A549 treated with dexamethasone at 1 μM for 4 hours (cell line): ENCODE measurements at places on chromosomes 2 and 18. TPM values are rescaled to one million over a fixed set of nuclear protein-coding genes. Genes with fewer than 3 reads are reported as not detected.

Gene IL37
- 0.23 TPM in 1 of 5 replicates, not detected in the others for total RNA-seq

Gene IL1R2
- 0.91 to 2.1 TPM (median 1.3 TPM) in 5 replicates for total RNA-seq

Gene TMEM237
- total RNA-seq: 16.3 to 21.5 TPM (median 20.6 TPM) in 5 replicates

Gene DCC
- not detected in 5 replicates for total RNA-seq

Gene PROC
- 3.5 to 5.6 TPM (median 5.0 TPM) in 5 replicates for total RNA-seq

Gene PTRHD1
- total RNA-seq: 47.7 to 58.9 TPM (median 54.5 TPM) in 5 replicates

Gene ATP8B1
- 5.3 to 8.5 TPM (median 7.6 TPM) in 5 replicates for total RNA-seq

Gene RUFY4
- not detected in 5 replicates for total RNA-seq

Gene MARCHF7
- 48.3 to 68.0 TPM (median 63.1 TPM) in 5 replicates for total RNA-seq

Gene SCN7A
- total RNA-seq: not detected in 5 replicates

Gene CACNB4
- 0.14 to 0.36 TPM (median 0.19 TPM) in 5 replicates for total RNA-seq

Gene MAPK4
- 0.15 to 0.31 TPM (median 0.21 TPM) in 5 replicates for total RNA-seq

Gene CYP27C1
- total RNA-seq: 2.4 to 4.4 TPM (median 4.1 TPM) in 5 replicates

Gene CYTIP
- total RNA-seq: 0.04 to 0.25 TPM (median 0.05 TPM) in 3 of 5 replicates, not detected in the others

Gene DCAF17
- 8.4 to 11.8 TPM (median 9.8 TPM) in 5 replicates for total RNA-seq

Gene CTAGE1
- not detected in 5 replicates for total RNA-seq

Gene GNLY
- 0.21 to 0.44 TPM (median 0.30 TPM) in 5 replicates for total RNA-seq
